ENCODE measurements at places on chromosomes 1 and 21. TPM values are rescaled to one million over a fixed set of nuclear protein-coding genes. Genes with fewer than 3 reads are reported as not detected.

PPM1J gene
- total RNA-seq: 0.20 TPM

GRCh38 chr1:243244432-243244841 is 10.6 kb downstream of the CEP170 start:
- DNase-seq: no peak

- peak; percentile 40 for DNase-seq
Observed at GRCh38 chr1:238252033-238252802, 361.5 kb upstream of the ZP4 start.

DNA sequence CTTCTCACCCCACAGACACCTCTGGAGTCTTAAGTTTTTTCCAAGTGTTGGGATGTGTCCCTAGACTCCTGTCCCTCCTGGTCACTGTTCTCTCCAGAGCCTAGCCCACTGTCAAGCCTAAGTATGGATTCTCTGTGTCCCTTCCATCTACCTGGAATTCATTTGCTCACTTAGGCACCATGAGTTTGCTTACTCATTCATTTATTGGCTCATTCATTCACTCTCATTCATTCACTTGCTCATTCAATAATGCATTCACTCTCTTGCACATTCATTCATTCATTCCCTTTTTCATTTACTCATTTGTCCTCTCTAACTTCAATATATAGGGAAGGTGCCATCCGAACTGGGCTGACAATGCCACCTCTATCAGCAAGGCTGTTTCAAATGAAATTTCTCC is 1.6 kb downstream of the S100A16 start:
- DNase-seq: no peak
